ENCODE measurements at places on chromosomes 3 and 15.

- H3K4me3 ChIP-seq: no peak overlapping the region
- no peak for DNase-seq
- H3K4me1 ChIP-seq: no peaks in the 10 kb centered on the region
- H3K36me3 ChIP-seq: no peaks in the 10 kb centered on the region
- H3K27ac ChIP-seq: no peak overlapping the region
Measured at GRCh38 chr15:97501291-97501690, 459.2 kb upstream of the ARRDC4 start.

DNA sequence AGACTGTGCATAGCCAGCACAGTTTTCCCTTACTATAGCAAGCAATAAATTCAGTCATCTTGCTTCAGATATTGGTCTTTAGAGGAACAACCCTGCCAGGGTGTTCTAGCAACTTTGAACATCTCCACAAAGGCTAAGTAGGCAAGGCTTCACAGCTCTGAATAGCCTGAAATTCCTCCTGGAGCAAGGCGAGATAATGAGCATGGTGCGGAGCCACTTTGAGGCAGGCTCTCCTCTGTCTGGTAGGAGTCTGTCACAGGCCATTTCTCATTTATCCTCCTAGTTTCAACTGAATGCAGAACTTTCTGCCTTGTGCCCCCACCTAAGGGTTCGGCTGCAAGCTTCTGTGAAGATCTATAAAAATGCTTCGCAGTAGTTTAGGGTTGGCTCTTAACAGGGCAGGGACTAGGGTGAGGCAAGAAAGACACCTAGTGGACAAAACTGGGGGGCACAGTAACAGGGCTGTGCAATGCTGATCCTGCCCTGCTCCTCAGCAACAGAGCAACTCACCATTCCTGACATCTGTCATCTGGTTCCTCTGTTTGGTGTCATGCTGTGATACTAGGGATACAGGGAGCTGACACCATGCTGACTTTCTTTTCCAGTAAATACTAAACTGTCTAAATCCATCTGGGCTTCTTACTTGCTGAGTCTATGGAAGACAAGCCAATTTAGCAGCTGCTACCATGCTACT is 16.6 kb upstream of the EHHADH start:
- H3K27ac ChIP-seq: no peak overlapping the region
- no peaks in the 10 kb centered on the region for H3K4me1 ChIP-seq
- DNase-seq: no peak
- H3K27me3 ChIP-seq: peaks cover 7% of the 10 kb centered on the region

DNA sequence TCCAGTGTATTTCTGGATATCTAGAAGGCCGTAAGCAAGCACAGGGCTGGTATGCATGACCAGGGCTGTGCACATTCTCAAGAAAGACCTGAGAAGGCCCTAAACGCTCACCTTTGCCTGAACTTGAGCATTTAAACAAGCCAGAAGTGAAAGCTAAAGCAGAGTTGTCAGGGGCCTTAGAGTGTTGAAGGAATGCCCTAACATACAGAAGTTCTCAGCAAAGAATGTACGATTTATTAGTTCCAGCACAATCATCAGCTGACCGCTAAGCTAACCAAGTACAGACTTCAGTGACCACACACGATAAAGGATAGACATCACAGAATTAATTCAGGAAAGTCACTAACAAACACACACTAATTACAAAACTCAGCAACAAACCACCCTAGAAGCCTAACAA is 8.7 kb downstream of the HLTF start:
- H3K4me3 ChIP-seq: no peak overlapping the region
- H3K4me1 ChIP-seq: peaks cover 3% of the 10 kb centered on the region
- DNase-seq: no peak

DNA sequence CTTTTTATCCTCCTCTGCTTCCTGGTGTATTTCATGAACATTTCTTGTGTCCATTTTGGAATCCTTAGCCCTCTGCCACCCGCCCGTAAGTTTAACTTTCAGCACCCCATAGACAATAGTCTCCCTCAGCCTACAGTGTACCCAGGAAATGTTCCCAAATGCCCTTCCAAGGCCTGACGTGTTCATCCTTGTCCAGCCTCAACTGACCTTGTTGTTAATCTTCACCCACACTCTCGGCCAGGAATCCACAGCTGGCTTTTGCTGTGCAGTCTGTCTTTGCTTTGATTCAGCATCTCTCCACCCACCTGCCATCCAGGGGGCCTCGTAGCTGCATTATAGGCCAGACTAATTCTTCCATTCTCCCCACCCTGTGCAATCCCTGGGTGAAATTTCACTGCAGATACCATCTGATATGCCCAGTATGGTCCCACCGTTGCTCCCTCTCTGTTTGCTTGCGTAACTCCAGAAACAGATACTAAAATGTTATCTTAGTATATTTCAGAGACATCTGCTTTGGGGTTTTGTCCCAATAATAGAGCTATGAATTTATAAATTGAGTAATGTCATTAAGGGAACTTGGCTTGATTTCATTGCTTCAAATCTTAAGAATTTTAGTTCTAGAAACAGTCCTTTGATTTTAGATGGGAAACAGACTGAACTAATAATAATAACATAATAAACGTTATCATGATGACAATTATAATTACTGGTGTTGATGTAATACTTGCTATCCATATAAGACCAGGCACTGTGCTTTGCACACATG is 16.6 kb downstream of the GUCA1C start:
- no peak for DNase-seq
- no peaks in the 10 kb centered on the region for H3K27me3 ChIP-seq
- H3K36me3 ChIP-seq: no peaks in the 10 kb centered on the region
- no peak overlapping the region for H3K27ac ChIP-seq
- no peaks in the 10 kb centered on the region for H3K4me1 ChIP-seq

- no peak overlapping the region for H3K27ac ChIP-seq
- DNase-seq: no peak
- H3K4me3 ChIP-seq: no peak overlapping the region
- peaks cover 3% of the 10 kb centered on the region for H3K4me1 ChIP-seq
- no peaks in the 10 kb centered on the region for H3K36me3 ChIP-seq
Measured at GRCh38 chr15:68407886-68408881, 23.8 kb downstream of the ITGA11 start.

DNA sequence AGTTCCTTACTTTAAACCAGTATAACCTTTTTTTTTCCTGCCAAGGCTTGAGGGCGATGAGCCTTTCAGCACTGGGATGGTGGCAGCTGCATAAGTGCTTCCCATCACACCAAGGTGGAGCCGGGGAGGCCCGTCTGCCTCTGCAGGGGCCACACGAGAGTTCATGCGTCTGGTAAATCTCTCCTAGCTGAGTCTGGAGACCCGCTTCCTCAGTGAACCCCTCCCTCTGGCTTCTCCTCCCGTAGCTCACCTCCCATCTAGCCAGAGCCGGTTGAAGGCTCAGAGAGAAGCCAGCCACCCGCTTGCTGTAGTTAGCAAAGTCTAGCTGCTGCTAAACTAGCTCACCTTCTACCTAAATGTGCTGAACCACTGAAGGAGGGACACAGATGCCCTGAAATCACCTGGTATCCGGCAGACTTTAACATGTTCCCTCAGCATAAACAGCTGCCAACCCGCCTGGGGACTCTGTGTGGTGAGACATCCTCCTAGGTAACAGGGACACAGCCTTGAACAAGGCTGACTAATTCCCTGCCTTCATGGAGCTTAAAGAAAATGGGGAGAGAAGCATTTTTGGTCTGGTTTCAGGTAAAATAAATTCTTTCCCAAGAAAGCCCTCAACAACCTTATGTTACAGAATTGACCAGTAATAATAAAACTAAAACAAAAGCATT is 42.9 kb downstream of the RLBP1 start:
- no peak overlapping the region for H3K4me3 ChIP-seq
- peaks cover 6% of the 10 kb centered on the region for H3K4me1 ChIP-seq

- peaks cover 28% of the 10 kb centered on the region for H3K36me3 ChIP-seq
- H3K4me1 ChIP-seq: peaks cover 56% of the 10 kb centered on the region
- no peaks in the 10 kb centered on the region for H3K27me3 ChIP-seq
- peak overlapping the region; percentile 97 for H3K27ac ChIP-seq
Measured at GRCh38 chr15:58546635-58547627, 115.1 kb downstream of the LIPC start.

DNA sequence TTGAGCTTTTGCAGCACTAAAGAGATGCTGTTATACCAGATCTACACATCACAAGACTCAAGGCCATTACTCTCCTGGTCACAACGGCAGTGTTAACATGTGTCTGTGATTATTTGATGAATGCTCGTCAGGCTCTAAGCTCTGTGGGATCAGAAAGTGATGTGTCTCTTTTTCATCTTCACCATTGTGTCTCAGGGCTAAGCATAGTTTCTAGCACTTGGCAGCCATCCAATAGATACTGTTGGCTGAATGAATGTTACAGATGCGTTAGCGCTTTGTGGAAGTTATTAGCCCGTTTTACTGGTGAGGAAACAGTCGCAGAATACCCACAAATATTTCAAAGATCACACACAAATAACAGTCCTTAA is 1.2 kb upstream of the FAM81A start:
- no peak for DNase-seq
- H3K36me3 ChIP-seq: peaks cover 3% of the 10 kb centered on the region
- peaks cover 70% of the 10 kb centered on the region for H3K27me3 ChIP-seq
- no peak overlapping the region for H3K27ac ChIP-seq
- peak overlapping the region; percentile 80 for H3K4me3 ChIP-seq

DNA sequence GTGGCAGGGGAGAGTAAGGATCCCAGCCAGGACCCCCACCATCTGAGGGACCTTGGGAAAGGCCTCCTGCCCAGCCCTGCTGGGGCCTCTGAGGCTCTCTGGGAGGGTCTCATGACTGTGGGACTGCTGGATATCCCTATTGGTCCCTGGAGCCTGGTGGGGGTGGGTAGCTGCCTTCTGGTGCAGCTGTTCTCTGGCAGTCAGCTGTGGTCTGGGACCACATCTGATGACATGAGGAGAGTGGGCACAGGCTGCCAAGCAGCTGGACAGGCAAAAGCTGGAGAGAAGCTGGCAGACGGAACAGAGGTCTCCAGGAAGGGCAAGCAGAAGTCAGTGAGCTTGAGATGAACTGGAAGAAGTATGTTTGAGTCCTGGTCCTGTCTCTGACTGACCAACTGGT is 22.4 kb downstream of the PLEKHO2 start:
- no peak for DNase-seq
- no peaks in the 10 kb centered on the region for H3K27me3 ChIP-seq
- H3K27ac ChIP-seq: no peak overlapping the region
- H3K4me1 ChIP-seq: no peaks in the 10 kb centered on the region
- no peak overlapping the region for H3K4me3 ChIP-seq

DNA sequence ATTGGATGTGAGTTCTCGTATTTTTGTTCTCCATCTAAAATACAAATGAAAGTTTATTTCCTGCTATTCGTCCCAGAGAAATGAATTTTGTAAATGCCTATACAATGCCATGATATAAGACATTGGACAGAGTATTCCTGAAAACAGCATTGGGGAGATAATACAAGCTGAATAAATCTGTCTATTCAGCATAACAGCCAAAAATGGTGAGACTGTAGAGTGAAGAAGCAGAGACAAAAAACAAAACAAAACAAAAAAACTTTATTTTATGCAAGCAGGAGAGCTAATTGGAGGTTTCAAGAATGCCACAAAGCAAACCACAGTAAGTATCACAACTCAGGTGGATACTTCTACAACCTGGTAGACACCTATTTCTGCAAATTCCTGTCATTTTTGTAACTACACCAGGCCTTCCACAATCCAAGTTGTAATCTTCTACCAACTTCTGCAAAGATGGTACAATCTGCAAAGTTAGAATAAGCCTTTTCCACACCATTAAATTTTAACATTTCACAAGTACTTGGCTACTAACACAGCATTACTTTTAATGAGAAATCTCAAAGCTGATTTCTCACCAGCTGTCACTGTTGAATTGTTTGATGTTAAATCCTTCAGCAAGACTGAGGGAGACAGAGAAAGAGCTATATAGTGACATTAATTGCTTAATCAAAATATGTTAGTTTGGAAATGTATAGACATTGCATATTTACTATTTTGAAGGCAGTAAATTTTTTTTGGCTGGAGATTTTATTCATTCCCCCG is 163.1 kb downstream of the CLSTN2 start:
- H3K36me3 ChIP-seq: no peaks in the 10 kb centered on the region
- peaks cover 2% of the 10 kb centered on the region for H3K27me3 ChIP-seq
- H3K4me3 ChIP-seq: no peak overlapping the region
